ENCODE measurements at places on chromosomes 16 and 17. TPM values are rescaled to one million over a fixed set of nuclear protein-coding genes. Genes with fewer than 3 reads are reported as not detected.

GRCh38 chr17:73455050-73455687 is 143.4 kb upstream of the CDC42EP4 start:
- H3K36me3 ChIP-seq = no peaks in the 10 kb centered on the region
- H3K27ac ChIP-seq = no peak overlapping the region
- H3K4me1 ChIP-seq = no peaks in the 10 kb centered on the region
- peaks cover 53% of the 10 kb centered on the region for H3K27me3 ChIP-seq
- H3K4me3 ChIP-seq = no peak overlapping the region

GRCh38 chr17:72046178-72046577 is 74.6 kb upstream of the SOX9 start:
- no peak overlapping the region for H3K27ac ChIP-seq
- H3K36me3 ChIP-seq = no peaks in the 10 kb centered on the region
- no peak overlapping the region for H3K4me3 ChIP-seq

DNA sequence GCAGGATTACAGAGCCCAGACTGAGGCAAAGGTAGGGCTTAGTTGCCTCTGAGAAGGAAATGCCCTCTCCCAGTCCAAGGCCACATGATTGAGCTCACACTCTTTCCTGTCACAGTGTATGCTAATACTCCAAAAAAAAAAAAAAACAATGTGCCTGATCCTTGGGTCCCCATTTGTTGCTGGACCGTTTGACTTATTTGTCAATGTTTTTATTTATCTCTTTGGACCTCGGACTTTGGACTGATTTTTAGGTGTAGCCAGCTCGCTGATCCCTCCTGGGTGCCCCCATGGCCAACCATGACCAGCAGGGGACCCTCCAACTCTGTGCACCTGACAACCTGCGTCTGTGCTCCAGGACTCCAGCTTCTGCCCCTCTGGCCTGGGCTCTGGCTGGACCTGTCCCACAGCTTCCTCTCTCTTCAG is 622 bp upstream of the CCL16 start:
- H3K27me3 ChIP-seq = no peaks in the 10 kb centered on the region
- H3K4me3 ChIP-seq = no peak overlapping the region
- no peaks in the 10 kb centered on the region for H3K4me1 ChIP-seq
- H3K36me3 ChIP-seq = no peaks in the 10 kb centered on the region
- DNase-seq = no peak

DNA sequence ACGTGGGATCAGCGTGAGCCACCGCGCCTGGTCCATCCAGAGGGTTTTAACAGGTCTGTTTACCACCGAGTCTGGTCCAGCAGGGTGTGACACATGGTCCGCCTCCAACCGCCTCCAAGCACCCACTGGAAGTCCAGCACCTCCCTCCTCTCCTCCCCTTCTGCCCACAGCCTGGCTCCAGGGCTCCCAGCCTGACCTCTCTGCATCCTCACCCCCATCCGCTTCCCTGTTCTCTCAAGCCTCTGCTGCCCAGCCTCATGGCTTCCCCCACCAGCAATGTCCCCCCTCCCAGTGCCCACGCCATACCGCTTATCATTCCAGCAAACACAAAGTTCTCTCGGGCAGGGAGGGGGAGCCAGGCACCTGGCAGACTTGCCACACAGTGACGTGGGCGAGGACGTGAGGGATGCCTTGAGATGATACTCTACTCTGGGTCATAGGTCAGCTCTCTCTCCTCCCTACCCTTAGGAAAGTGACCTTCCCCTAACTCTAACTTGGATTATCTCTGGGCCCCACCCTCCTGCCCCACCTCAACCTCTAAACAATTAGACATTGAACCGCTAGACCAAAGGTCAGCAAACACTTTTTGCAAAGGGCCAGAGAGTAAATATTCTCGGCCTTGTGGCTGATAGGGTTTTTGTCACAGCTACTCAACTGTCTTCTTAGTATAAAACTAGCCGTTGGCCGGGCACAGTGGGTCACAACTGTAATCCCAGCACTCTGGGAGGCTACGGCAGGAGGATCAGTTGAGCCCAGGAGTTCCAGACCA is 23.1 kb downstream of the CDC42EP4 start:
- H3K4me1 ChIP-seq = peaks cover 64% of the 10 kb centered on the region
- no peak overlapping the region for H3K27ac ChIP-seq
- DNase-seq = no peak
- peaks cover 79% of the 10 kb centered on the region for H3K36me3 ChIP-seq
- H3K4me3 ChIP-seq = no peak overlapping the region

GRCh38 chr17:72754513-72754912 is 338.0 kb downstream of the SLC39A11 start:
- H3K27me3 ChIP-seq = no peaks in the 10 kb centered on the region
- DNase-seq = no peak
- H3K4me3 ChIP-seq = no peak overlapping the region
- no peaks in the 10 kb centered on the region for H3K36me3 ChIP-seq
- H3K27ac ChIP-seq = no peak overlapping the region
- H3K4me1 ChIP-seq = no peaks in the 10 kb centered on the region

DNA sequence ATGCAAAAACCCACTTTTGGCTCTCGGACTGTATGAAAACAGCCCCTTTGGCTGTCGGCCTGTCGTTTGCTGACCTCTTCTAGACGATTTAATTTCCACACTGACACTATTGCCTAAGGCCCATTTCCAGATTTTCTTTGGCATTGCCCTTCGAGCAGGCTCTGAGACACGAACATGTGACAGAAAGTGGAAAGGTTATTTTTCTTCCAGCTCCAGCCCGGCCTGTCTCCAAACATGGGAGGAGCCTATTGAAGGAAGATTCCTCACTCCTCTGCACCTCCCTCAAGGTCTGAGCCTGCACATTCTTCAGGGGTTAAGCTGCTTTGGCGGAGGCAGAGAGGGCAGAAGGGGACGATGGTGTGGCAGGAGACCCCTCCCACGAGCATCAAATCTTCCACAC is 85.9 kb upstream of the FOXF1 start:
- H3K4me3 ChIP-seq = no peak overlapping the region
- no peaks in the 10 kb centered on the region for H3K36me3 ChIP-seq
- no peaks in the 10 kb centered on the region for H3K27me3 ChIP-seq
- no peaks in the 10 kb centered on the region for H3K4me1 ChIP-seq
- DNase-seq = no peak

- H3K27ac ChIP-seq = no peak overlapping the region
- peaks cover 27% of the 10 kb centered on the region for H3K36me3 ChIP-seq
- no peaks in the 10 kb centered on the region for H3K27me3 ChIP-seq
- no peaks in the 10 kb centered on the region for H3K4me1 ChIP-seq
- H3K4me3 ChIP-seq = no peak overlapping the region
These were observed 39.6 kb downstream of the CYLD start for GRCh38 chr16:50781518-50781917.

- H3K27ac ChIP-seq = no peak overlapping the region
- no peaks in the 10 kb centered on the region for H3K4me1 ChIP-seq
- no peaks in the 10 kb centered on the region for H3K27me3 ChIP-seq
- H3K36me3 ChIP-seq = no peaks in the 10 kb centered on the region
- no peak overlapping the region for H3K4me3 ChIP-seq
These were observed 46.6 kb upstream of the TANC2 start for GRCh38 chr17:62919388-62919787.

GRCh38 chr17:30360086-30360808 is 18.5 kb upstream of the CPD start:
- no peak overlapping the region for H3K4me3 ChIP-seq
- no peak for DNase-seq
- no peaks in the 10 kb centered on the region for H3K36me3 ChIP-seq
- H3K4me1 ChIP-seq = no peaks in the 10 kb centered on the region

DNA sequence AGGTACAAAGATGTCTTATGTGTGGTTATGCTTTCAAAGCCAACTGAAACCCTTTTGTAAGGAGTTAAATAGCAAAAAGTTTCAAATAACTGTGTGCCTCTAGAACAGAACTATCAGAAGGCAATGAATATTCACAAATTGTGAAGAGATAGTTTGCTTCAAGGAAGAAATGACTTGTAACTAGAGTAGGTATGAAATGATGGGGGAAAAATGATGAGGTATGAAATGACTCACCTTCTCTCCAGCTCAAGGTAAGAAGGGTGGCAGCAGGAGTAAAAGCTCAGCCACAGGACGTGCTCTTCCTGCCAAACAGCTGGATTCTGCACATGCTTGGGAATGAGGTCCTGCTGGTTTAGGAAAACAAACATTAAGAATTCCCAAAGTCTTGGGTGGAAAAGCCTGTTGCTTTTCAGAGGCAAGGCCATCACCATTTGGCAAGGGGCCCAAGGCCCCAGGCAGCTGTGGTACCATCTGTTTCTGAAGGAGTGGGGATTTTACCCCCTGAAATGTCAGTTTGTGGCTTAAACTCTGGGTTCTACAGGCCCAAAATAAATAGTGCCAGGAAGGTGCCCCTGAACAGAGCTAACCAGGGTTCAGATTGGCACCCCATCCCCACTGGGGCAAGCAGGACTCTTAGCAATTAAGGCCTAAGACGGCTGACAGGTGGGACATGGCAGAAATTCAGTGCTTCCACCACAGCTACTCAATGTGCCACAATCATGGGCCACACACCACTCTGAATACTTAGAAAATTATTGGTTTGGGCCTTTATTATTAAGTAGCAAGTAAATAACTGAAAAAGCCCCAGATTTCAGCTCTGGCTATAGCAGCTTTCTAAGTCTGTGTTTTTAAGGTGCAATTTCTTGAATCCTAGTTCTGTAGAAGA is 13.3 kb downstream of the HERPUD1 start:
- peaks cover 57% of the 10 kb centered on the region for H3K36me3 ChIP-seq
- H3K4me1 ChIP-seq = no peaks in the 10 kb centered on the region
- no peak overlapping the region for H3K4me3 ChIP-seq
- DNase-seq = no peak

- no peaks in the 10 kb centered on the region for H3K36me3 ChIP-seq
- DNase-seq = no peak
- no peak overlapping the region for H3K27ac ChIP-seq
- no peak overlapping the region for H3K4me3 ChIP-seq
- H3K27me3 ChIP-seq = no peaks in the 10 kb centered on the region
These were observed 51.4 kb upstream of the NFAT5 start for GRCh38 chr16:69514356-69514755.

DNA sequence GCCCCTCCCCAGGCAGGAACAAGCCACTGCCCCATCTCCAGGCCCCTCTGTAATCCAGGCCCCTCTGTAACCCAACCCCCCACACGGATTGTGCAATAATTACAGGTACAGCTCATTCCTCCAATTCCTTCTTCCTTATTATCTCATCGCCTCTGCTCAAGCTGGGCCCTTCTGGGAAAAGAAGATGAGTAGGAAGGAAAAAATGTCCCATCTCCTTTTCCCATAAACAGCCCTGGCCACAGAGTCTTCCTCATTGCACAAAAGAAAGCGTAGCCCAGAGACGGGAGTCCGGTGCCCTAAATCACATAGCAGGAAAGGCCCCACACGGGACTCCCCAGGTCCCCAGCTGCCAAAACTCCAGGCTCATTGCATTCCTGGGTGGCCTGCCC is 3.6 kb upstream of the LITAFD start:
- H3K27me3 ChIP-seq = no peaks in the 10 kb centered on the region
- H3K4me3 ChIP-seq = no peak overlapping the region
- peak overlapping the region; percentile 77 for H3K27ac ChIP-seq
- peak; percentile 89 for DNase-seq
- H3K4me1 ChIP-seq = peaks cover 27% of the 10 kb centered on the region

- no peak overlapping the region for H3K27ac ChIP-seq
- H3K36me3 ChIP-seq = no peaks in the 10 kb centered on the region
- H3K4me1 ChIP-seq = peaks cover 6% of the 10 kb centered on the region
- H3K4me3 ChIP-seq = no peak overlapping the region
These were observed 3.5 kb downstream of the MARVELD3 start for GRCh38 chr16:71629278-71630016.

- peaks cover 6% of the 10 kb centered on the region for H3K36me3 ChIP-seq
- no peak overlapping the region for H3K27ac ChIP-seq
- no peak overlapping the region for H3K4me3 ChIP-seq
- no peaks in the 10 kb centered on the region for H3K27me3 ChIP-seq
These were observed 3.3 kb downstream of the ZNF652 start for GRCh38 chr17:49358641-49359247.

GRCh38 chr16:1963806-1964505 is 670 bp downstream of the RPS2 start:
- peak overlapping the region; percentile 88 for H3K4me3 ChIP-seq
- peak overlapping the region; percentile 85 for H3K27ac ChIP-seq
- H3K4me1 ChIP-seq = peaks cover 36% of the 10 kb centered on the region
- H3K27me3 ChIP-seq = no peaks in the 10 kb centered on the region
- no peak for DNase-seq

DNA sequence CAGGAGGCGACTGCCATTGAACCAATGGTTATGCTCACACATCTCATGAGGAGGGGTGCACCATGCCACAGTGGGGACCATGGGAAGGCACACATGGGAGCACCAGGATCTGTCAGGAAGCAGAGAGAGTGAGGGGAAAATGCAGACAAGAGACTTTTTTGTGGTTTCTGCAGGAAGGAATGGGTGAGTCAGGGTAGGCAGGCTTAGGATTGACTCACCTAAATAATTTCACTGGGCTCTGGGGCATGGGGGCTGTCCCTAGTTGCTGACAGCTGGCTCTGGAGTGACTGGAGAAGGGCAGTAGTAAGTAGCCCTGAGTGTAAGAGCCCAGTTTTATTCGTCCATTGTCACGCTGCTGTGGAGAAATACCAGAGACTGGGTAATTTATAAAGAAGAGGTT is 202.4 kb downstream of the AXIN2 start:
- H3K36me3 ChIP-seq = no peaks in the 10 kb centered on the region
- H3K4me3 ChIP-seq = no peak overlapping the region
- H3K27me3 ChIP-seq = no peaks in the 10 kb centered on the region
- H3K4me1 ChIP-seq = peaks cover 31% of the 10 kb centered on the region

- peaks cover 6% of the 10 kb centered on the region for H3K4me1 ChIP-seq
- H3K36me3 ChIP-seq = no peaks in the 10 kb centered on the region
- DNase-seq = peak; percentile 43
- H3K4me3 ChIP-seq = no peak overlapping the region
- H3K27me3 ChIP-seq = no peaks in the 10 kb centered on the region
These were observed 86.1 kb downstream of the ZDHHC7 start for GRCh38 chr16:84925092-84925772.

The TCF25 gene
- 122 TPM for total RNA-seq

The TEX14 gene
- 0.13 TPM for total RNA-seq

The HAPSTR1 gene
- 91.1 TPM for total RNA-seq

The PLCG2 gene
- 0.03 TPM for total RNA-seq

The CES3 gene
- total RNA-seq = not detected

The CLDN7 gene
- not detected for total RNA-seq

The CLEC18B gene
- total RNA-seq = not detected

All from SJSA1 (cell line).